ENCODE measurements at places on chromosomes 4 and X.
A peak's percentile ranks its signal among the peaks of the same experiment; 100 is the strongest.

DNA sequence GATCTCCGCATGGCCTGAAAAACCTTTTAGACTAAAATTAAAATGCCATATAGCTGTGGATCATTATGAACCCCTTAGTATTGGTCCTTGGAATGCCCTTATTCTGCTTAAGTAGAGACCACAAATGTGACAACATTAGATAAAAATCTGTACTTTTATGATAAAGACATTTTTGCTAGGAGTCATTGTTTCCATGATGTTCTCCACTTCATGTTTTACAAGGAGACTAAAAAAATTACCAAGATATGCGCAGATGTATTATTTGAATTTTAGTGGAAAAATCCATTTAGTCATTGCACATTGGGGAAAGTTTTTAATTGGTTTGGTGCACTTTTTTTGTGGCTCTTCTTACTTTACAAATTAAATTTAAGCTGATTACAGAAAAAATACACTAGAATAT, 85.1 kb upstream of the HPRT1 start:
- no peak for DNase-seq

- peak; percentile 83 for DNase-seq
Observed at GRCh38 chr4:142435599-142436235, 410.4 kb downstream of the INPP4B start.

DNA sequence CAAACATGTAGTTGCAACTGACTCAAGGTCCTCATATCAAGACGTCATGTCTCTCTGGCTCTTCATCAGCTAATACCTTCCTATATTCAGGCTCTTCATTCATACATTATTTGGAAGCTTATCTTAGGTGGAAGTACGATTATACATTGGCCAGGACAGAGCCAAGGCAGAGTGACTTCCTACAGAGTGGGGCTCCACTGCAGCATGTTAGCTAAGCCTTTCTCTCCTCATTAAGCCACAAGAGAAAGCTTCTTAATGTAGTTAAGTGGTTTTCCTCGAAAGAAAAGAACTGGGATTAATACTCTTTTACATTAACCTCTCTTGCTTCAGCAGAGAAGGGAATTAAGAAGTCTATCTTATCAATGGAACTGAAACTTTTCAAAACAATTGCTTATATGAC, 15.0 kb downstream of the C4orf33 start:
- no peak for DNase-seq

GRCh38 chr4:102761296-102761701, 531 bp upstream of the MANBA start:
- no peak for DNase-seq

- no peak for DNase-seq
Observed at GRCh38 chr4:5865896-5866599, 26.8 kb downstream of the CRMP1 start.

GRCh38 chr4:86054286-86055032, 305.4 kb downstream of the MAPK10 start:
- no peak for DNase-seq

DNA sequence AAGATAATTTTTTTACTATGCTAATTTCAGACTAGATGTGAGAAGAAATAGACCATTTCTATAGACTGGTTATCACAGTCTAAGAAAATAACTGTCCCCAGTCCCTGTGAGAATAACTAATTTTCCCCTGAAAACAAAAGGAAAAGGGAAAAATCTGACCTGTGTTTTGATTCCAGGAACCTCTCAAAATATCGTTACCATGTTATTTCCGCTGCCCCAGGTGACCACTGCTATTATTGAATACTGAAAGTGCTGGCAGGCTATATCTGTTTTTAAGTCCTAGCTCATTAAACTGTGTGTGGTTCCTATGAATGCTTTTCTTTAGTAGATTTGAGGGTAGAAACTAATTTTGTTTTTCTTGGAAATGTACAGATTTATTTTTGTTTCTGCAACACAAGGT, 83.6 kb downstream of the GAB1 start:
- DNase-seq = no peak

GRCh38 chr4:129167640-129168260, 71.8 kb downstream of the C4orf33 start:
- peak; percentile 43 for DNase-seq

GRCh38 chr4:87895964-87896621, 63.3 kb downstream of the MEPE start:
- DNase-seq = no peak

DNA sequence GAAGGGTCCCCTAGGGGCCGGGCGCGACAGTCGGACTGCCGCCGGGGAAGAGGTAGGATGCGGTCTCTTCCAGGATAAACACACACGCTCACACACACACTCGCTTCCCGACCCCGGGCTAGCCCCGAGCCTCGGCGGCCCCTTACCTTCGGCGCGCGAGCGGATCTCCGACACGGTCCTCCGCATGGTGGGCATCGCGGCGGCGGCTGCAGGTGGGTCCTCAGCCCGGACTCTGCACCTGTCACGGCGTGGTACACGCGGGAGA, 294 bp downstream of the ATP8A1 start:
- peak; percentile 38 for DNase-seq

DNA sequence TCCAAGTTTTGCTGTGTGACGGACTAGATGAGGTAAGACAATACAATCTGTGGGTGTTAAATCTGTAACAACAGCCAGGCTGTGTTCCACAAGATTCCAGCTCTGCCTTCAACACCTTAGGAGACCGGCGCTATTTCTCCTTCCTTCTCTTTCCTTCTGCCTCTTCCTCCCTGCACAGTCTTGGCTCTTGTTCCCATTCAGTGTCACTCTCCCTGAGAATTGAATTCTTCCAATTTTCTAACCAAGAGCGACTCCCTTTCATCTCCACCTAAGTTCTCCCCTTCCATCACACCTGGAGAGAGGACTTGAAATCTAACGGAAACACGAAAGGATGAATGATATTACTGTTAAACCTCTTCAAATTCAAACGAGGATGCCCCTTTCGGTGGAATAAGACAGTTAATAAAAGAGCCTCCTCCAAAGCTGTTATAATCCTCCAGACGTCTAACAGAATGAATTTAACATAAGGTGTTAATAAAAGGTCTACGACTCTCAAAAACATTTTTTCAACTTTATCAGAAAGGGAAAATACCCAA, 2.7 kb downstream of the EPHA5 start:
- DNase-seq = no peak

- peak; percentile 22 for DNase-seq
Observed at GRCh38 chrX:130916636-130917422, 13.8 kb upstream of the ENOX2 start.

DNA sequence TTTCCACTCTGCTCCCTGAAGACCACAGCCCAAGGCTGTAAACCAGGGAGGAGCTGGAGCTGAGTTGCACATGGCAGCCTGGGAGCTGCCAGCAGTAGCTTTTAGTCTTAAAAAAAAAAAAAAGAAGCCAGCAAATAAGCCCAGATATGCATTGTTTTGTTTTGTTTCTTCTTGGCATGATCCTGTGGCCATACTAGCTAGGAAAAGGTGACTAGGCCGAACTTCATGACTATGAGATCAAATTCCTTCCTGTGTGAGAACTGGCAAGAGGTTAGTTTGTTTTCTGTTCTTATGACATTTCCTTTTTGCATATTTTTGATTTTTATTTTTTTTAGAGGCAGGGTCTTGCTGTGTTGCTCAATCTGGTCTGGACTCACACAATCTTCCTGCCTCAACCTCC, 323.3 kb downstream of the DCTD start:
- no peak for DNase-seq

GRCh38 chrX:134971926-134972325, 18.9 kb upstream of the SMIM10 start:
- DNase-seq = no peak

DNA sequence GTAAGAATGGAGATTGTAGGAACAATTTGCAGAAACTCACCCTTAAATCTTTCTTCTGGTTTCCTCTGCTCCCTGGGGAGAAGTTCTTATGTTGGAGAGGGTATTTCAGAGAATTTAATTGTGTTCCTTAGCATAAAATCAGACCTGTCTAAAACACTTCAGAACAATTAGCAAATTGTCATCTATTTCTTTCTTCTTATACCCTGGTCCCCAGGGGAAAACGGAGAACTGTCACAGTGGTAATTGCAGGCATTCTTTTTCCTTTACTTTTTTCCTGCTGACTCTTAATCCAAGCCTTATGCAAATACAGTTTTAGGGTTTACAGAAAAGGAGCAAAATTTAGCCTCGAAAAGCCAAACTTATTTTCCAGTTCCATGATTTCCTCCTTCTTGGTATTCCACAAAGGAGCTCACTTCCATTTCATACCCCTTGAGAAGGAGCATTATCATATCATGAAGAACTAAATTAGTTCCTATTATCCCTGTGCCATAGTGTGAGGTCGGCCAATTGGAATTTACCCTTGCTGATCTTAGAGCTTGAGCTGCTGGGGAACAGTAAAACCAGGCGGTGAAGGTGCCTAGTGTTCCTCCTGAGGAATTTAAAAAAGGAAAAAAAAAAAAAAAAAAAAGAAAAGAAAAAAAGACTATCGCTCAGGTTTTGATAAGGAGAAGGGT, 173.8 kb downstream of the IL15 start:
- DNase-seq = no peak

- DNase-seq = no peak
Observed at GRCh38 chr4:22029803-22030202, 81.2 kb upstream of the KCNIP4 start.

GRCh38 chr4:143359644-143360193, 23.0 kb downstream of the GAB1 start:
- DNase-seq = no peak

- no peak for DNase-seq
Observed at GRCh38 chr4:10403633-10404445, 53.4 kb downstream of the ZNF518B start.

- DNase-seq = no peak
Observed at GRCh38 chrX:42739741-42740140, 38.2 kb downstream of the PPP1R2C start.

DNA sequence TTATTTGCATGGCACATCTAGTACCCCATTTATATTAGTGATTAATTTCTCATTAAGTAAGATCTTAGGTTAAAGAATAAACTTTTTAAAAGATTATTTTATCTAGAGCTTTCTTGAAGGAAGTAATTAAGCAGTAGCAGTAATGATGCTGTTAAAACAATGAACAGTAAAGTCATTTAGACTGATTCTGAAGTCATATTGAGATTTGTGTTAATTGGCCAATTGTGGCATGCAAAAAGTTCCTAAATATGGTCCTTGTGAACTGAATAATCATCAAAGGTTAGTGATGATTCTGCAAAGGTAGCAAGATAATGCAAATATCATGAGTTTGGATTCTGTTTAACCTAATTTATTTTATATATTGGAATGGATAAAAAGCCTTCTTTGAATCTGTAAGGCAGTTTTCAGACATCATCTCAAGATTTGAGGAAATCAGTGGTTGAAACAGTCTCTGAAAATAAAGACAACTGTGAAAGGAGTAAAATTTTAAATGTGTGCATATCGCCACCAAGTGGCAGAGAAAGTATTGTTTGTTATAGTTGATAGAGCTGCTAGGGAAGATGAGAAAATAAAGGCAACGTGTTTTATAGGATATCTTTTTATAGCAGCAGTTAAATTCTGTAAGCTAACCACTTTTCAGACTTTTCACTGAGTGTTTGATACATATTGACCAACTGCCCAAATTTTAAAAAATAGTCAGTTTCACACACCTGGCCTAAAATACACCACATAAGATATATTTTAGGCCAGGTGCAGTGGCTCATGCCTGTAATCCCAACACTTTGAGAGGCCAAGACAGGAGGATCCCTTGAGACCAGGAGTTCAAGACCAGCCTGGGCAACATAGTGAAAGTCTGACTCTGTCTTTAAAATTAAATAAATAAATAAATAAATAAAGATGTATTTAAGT, 79.6 kb downstream of the CCKAR start:
- no peak for DNase-seq

GRCh38 chr4:104693601-104694201, 199.0 kb upstream of the CXXC4 start:
- no peak for DNase-seq

DNA sequence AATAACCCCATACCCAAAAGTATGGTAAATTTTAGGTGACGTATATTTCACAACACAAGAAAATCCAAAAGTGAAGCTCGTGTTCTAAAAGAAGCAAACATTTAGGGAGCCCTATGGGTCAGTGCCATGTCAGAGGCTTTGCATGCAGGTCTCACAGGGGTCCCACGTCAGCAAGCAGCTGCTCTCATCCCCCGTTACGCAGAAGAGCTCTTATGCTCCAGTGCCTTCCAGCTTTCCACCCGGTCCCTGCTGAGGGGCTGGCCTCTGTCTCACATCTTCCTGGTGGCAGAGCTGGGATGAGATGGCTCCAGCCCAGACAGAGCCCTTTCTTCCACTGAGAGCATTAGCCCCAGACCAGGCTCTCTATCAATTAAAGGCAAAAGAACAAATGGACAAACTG, 82.0 kb downstream of the IRF2 start:
- DNase-seq = no peak

DNA sequence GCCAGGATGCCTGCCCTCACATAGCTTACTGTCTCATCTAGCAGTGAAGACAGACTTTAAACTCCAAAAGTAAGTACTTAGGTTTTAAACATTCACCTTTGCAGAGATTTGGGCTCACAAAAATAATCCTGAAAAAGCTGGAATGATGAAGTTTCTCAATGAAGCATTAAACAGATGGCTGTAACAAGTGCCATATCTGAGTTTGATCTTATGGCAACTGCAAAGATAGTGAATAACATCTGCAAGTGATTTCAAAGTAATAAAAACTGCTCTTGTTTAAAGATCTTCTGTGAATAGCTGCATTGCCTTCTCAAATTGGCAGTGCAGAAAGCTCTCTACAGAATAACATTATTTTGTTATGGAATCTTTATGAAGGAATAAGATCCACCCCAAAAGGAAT, 271.2 kb upstream of the SMIM31 start:
- no peak for DNase-seq

GRCh38 chr4:45831692-45832091, 292.2 kb downstream of the GABRG1 start:
- DNase-seq = no peak

DNA sequence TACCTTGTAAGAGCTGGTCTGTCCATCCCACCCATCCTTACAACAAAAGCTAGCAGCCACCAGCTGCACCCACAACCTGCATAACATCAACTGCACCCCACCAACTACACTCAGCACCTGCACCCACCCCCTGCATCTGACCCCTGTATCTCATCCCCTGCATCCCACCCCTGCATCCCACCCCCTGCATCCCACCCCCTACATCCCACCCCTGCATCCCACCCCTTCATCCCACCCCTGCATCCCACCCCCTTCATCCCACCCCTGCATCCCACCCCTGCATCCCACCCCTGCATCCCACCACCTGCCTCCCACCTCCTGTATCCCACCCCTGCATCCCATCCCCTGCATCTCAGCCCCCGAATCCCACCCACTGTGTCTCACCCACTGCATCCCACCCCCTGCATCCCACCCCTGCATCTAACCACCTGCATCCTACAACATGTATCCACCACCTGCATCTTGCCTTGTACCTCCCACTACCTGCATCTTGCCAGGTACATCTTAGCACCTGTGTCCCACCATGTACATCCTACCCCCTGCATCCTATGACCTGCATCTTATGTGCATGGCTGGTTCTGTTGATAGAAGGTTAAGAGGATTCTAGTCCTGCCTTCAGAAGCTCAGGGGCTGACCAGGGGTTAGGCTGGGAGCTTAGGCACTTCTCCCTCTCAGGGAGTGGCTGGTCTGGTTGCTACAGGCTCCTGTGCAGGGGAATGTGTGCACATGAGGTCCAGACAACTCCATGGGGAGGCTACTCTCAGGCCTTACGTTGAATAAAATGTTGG, 9.4 kb downstream of the TMEM271 start:
- no peak for DNase-seq
